H1 (cell line): ENCODE measurements at places on chromosomes 3 and 15. TPM values are rescaled to one million over a fixed set of nuclear protein-coding genes. Genes with fewer than 3 reads are reported as not detected.

Gene TLR9
- total RNA-seq = not detected in 2 replicates

Gene PPP2R3A
- total RNA-seq = 14.0 and 15.2 TPM in 2 replicates

Gene PLSCR5
- not detected in 2 replicates for total RNA-seq

Gene C2CD4A
- total RNA-seq = not detected in 2 replicates
